ENCODE measurements at places on chromosomes 11 and 22. TPM values are rescaled to one million over a fixed set of nuclear protein-coding genes. Genes with fewer than 3 reads are reported as not detected.

The DCHS1 gene
- 18.5 TPM for total RNA-seq

The SLC22A25 gene
- total RNA-seq, result not detected

The IGLL1 gene
- total RNA-seq, result not detected

The OR6T1 gene
- total RNA-seq, result not detected

The WT1 gene
- total RNA-seq, result 5.5 TPM

The SAA1 gene
- total RNA-seq, result 690 TPM

The SIK2 gene
- 66.9 TPM for total RNA-seq

Data from omental fat pad (tissue), 4 donors.